Activated T-cell treated with anti-CD3 and anti-CD28 coated beads, Interleukin-2, amount 50 U/mL, for 48 hours (primary cell): ENCODE measurements at places on chromosomes 1 and 21.

GRCh38 chr1:180997843-180998504 lies 24.7 kb downstream of the STX6 start:
- DNase-seq, result no peak

GRCh38 chr1:216054600-216054999 lies 368.6 kb downstream of the USH2A start:
- no peak for DNase-seq

DNA sequence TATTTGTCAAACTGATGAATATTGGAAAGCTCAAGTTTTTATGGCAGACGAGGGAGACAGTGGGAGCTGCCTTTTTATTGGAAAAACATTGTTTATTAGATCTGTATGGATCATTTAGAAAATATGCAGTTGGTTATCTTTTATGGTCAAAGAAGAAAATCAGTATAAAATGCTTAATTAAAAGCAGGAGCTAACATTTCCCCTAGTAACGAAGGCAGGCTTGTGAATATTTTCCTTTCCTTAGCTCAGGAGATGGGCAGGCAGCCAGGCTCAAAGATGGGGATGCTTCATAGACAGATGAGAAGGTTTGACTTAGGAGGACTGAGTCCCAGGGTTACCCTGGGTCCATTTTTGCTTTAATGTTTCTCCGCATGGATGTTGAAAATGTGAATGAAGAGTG lies 26.0 kb downstream of the ROR1 start:
- no peak for DNase-seq

GRCh38 chr1:180382326-180383115 lies 119.9 kb downstream of the ACBD6 start:
- no peak for DNase-seq

- no peak for DNase-seq
Observed at GRCh38 chr1:175232335-175232734, 39.8 kb upstream of the KIAA0040 start.
